A673 (cell line): ENCODE measurements at places on chromosomes 16 and 17. TPM values are rescaled to one million over a fixed set of nuclear protein-coding genes. Genes with fewer than 3 reads are reported as not detected.

GRCh38 chr17:77126519-77126918, 14.2 kb upstream of the SEC14L1 start:
- DNase-seq: no peak

DNA sequence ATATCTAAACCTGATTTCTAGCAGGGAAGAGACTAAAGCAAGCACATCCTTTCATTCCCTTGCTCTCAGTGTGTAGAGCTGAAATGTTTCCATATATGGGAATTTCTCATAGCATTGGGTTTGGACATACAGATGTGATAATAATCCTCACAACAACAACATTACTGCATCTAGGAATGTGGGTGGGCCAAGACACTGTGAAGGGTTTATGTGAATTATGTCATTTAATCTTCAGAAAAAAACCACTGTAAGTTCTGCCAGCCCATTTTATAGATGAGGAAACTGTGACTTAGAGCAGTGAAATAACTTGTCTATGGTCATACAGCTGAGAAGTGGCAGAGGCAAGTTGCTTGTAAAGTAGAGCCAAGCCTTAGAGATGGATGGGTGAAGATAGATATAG, 5.2 kb downstream of the OMG start:
- no peak for DNase-seq

DNA sequence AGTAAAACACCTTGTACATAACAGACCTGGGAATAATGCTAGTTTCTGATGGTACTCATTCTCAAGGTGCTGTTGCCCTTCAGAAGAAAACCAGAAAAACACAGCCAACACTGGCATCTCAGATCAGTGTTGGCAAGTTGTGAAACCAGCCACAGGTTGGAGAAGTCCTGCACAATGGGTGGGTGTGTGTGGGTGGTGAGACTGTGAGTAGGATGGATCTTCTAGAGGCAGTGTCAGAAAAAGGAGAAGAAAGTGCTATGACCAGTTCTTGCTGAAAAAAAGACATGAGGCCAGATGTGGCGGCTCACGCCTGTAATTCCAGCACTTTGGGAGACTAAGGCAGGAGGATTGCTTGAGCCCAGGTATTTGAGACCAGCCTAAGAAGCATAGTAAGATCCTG, 35.2 kb upstream of the SMIM36 start:
- no peak for DNase-seq

DNA sequence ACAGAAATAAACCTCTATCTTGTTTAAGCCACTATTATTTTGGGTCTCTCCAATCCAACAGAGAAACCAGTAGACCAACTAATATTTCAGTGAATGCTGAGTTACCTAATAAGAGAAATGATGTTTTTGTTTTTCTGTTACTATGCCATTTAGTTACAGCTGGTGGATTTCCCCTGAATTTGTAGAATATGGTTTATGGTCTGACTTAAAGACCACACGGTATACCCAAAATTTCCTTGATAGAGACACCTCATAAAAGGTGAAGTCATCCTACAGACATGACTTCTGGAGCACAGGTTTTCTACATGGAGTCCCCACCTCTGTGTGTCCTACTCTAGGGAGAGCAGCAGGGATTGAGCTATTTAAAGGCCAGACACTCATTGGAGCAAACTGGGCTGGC, 13.3 kb downstream of the PIK3R5 start:
- no peak for DNase-seq

- no peak for DNase-seq
Measured at GRCh38 chr17:72719206-72719577, 373.3 kb downstream of the SLC39A11 start.

DNA sequence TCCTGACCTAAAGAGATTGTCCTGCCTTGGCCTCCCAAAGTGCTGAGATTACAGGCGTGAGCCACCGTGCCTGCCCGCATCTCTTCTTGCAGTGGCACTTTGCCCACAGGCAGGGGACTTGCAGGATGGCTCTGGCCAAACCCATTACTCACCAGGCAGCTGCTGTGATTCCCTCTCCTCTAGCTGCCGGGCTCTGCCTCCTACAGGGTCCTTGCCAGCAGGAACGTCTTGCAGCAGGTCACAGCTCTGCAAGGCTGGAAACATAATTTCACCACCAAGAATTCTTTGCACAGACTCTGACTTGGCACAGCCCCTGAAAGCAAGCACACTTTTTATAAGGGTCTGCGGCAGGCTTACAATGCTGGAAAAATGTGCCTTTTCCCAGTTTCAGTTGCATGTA, 20.3 kb downstream of the COX4I1 start:
- no peak for DNase-seq

- DNase-seq: no peak
Measured at GRCh38 chr17:21042458-21043295, at the start of gene USP22. USP22 (minus strand) TSS chr17:21043011; CDS start chr17:21042835, 176 bp downstream.

GRCh38 chr16:3045758-3046640, at the start of gene MMP25:
MMP25 (plus strand) TSS chr16:3046561; CDS start chr16:3046918, 357 bp downstream.
- no peak for DNase-seq

- DNase-seq: no peak
Measured at GRCh38 chr16:56915336-56916119, 16.4 kb upstream of the HERPUD1 start.

- no peak for DNase-seq
Measured at GRCh38 chr16:88656291-88656980, 5.6 kb upstream of the CYBA start.

- no peak for DNase-seq
Measured at GRCh38 chr17:55571095-55571494, 59.8 kb upstream of the SMIM36 start.

Gene SPNS2
- not detected in 2 replicates for total RNA-seq

Gene SPATA22
- total RNA-seq: not detected in 2 replicates

Gene SMTNL2
- total RNA-seq: not detected in 2 replicates

Gene GINS3
- 22.0 and 22.2 TPM in 2 replicates for total RNA-seq

Gene CDK3
- total RNA-seq: 8.5 and 10.0 TPM in 2 replicates

Gene CMTM4
- total RNA-seq: 30.3 and 37.7 TPM in 2 replicates

Gene HBA2
- 1.9 and 6.1 TPM in 2 replicates for total RNA-seq

Gene STH
- total RNA-seq: 0.83 TPM in 1 of 2 replicates, not detected in the other
